ENCODE measurements at places on chromosomes 4 and X.

GRCh38 chrX:114390251-114390796 is 193.6 kb upstream of the HTR2C start:
- DNase-seq, result no peak

DNA sequence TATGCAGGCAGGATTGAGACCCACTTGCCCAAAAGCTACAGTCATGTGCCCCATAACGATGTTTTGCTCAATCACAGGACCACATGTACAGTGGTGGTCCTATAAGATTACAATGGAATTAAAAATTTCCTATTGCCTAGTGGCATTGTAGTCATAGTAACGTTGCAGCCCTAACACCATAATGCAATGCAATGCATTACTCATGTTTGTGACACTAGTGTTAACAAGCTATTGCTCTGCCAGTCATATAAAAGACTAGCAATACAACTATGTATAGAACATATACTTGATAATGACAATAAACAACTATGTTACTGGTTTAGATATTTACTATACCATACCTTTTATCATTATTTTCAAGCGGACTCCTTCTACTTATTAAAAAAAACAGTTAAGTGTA is 50.6 kb downstream of the VGLL1 start:
- DNase-seq, result no peak

- DNase-seq, result peak; percentile 69
Observed at GRCh38 chr4:2795300-2795892, 2.5 kb downstream of the SH3BP2 start.

DNA sequence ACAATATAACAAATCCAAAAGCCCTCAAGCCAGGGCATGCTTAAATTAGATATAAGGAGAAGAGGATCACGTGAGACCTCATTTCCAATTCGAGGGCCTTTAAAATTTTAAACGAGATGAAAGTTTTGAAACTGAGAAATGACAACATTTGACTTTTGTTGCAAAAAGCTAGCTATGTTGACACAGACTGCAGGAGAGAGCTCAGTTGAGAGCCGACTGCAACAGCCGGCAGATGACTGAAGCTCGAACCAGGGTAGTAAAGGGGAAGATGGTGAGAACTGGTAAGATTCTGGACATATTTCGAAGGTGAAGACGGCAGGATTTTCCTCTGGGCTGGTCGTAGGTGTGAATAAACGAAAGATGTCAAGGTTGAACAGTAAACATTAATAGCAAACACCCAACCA is 773 bp downstream of the PRMT9 start:
- no peak for DNase-seq

- DNase-seq, result no peak
Observed at GRCh38 chr4:7134737-7135388, 57.5 kb upstream of the SORCS2 start.

- DNase-seq, result no peak
Observed at GRCh38 chrX:5916945-5917344, 311.7 kb downstream of the NLGN4X start.

DNA sequence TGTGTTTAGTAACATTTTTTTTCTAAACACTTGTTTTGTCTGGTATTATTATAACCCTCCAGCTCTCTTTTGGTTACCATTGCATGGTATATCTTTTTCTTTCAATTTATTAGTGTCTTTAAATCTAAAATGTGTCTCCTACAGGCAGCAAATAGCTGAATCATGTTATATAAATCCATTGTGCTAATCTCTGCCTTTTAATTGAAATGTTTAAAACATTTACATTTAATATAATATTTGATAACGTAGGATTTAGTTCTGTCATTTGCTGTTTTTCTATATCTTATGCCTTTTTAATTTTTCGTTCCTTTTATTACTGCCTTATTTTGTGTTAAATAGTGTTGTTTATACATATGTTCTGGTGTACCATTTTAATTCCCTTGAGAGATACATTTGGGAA is 17.1 kb upstream of the CCDC110 start:
- no peak for DNase-seq

GRCh38 chr4:5858020-5858769 is 34.7 kb downstream of the CRMP1 start:
- no peak for DNase-seq
